ENCODE measurements at places on chromosomes 6 and 20.

GRCh38 chr6:80469977-80470376, 363.5 kb downstream of the BCKDHB start:
- no peak for DNase-seq

GRCh38 chr6:129513471-129513870, 196.5 kb downstream of the ARHGAP18 start:
- DNase-seq = no peak

GRCh38 chr20:53281557-53282117, 309.5 kb downstream of the TSHZ2 start:
- no peak for DNase-seq

- DNase-seq = no peak
Observed at GRCh38 chr20:37108676-37109075, 12.9 kb upstream of the RBL1 start.

DNA sequence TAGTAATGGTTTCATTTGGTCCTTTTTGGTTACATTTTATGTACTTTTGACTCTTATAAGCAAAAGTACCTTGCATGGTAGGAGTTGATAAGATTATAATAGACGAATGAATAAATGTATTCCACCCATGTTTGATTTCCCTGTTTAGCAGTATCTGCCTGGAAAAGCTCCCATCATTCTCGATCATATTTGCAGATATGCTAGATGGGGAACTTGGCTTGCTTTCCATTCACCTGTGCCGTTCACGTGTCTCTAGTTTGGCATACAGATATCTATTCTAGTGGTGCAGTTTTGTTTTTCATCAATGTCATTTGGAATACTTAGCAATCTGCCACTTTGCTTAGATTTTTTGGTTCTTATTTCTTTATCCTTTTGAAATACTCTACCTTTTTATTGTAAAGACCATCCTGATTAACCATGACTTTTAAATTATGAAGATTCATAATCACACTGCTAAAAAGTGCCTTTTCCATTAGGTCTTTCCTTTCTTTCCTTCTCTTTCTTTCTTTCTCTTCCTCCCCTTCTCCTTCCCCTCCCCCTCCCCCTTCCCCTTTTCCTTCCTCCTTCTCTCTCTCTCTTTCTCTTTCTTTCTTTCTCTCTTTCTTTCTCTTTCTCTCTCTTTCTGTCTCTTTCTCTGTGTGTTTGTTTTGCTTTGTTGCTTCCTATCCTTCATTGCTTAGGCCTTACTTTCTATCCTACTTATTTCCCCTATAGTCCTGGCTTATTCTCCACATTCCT, 40.4 kb downstream of the ANKS1A start:
- no peak for DNase-seq

DNA sequence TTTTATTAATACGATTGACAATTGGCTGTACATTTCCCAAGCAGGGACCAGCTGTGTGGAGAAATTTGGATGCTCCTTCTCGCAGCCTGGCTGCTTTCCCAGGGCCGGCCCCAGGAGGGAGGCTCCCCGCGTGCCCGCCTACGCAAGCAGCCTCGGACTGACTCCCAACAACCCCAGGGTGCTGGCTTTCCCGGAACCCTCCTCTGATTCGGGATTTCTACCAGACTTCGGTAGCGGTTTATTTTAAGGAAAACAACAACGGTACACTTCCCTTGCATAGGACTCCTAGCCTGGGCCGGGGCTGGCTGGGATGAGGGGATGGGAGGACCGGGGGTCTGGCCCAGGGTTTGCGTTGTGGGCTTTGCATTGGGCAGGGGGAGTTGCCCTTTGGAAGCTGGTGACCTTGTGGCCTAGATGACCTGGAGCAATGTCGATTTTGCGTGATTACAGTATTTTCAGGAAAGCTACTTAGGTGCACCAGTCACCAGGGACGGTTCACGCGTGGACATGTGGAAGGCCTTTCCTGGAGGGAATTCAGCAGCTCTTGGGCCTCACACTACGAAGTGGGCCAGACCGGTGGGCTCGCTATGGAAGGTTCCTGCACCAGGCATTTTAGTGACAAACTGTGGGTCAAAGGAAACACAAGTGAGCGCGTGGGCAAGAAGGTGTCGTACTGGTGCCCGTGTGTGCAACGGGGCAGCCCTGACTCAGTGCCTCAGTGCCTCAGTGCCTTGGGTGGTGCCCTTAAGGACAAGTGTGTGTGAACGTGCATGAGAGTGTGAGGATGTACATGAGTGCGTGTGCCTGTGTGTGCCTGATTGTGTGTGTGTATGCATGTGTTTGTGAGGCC, 20.7 kb upstream of the PHACTR3 start:
- DNase-seq = no peak

DNA sequence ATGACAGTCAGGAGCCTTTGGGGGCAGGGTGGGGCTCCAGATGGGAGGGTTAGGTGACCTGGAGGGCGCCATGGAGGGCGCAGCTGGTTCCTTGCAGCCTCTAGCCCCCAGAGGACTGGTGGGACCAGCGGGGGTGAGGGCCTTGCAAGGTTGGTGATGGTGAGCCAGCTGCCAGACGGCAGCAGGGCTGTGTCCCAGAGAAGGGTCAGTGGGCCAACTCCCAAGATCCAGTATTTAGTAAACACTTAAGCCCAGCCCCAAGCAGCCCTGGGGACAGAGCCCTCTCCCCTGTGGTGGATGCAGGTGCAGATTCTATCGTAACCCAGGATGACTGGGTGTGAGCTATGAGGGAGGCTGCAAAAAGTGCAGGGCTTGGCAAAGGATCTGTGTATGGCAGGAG, 201.5 kb upstream of the RNF24 start:
- no peak for DNase-seq

- no peak for DNase-seq
Observed at GRCh38 chr6:128754658-128755256, 128.2 kb upstream of the LAMA2 start.

DNA sequence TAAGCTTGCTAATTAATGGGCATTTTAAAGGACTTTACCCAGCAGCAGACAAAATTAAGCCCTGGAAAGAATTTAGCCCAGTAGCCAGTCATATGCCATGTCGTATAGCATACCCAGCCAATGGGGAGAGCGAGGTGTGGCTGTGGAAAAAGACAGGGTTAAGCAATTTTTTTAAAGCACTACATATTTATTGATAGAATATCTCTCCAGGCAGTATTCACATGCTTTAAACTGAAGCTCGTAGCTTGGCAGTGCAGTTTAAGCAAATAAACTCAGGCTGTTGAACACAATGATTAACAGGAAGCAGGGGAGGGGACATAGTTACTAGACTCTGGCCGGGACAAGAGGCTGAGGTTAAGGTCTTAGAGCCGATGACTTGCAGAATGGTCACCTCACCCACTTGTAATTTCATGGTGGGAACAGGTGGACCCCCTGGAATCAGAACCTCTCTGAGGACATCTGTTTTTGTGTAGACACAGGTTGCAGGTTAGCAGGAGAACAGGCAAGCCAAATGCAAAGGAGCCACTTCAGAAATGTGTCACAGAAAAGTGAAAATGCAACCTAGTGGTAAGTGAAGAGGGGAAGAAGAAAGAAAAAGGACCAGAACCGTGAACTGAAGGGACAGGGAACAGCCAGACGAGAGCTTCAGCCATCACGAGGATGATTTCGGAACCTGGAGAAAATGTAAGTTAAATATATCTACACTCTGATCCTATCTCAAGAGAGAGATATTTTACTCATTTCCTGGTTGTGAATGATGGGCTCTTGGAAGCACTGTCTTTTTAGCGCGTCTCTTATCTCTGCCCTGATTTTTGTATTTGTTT, 7.2 kb downstream of the GCNT2 start:
- no peak for DNase-seq

GRCh38 chr6:106087548-106088325, 1.6 kb downstream of the PRDM1 start:
- DNase-seq = peak; percentile 59

- no peak for DNase-seq
Observed at GRCh38 chr20:37729909-37730308, 36.1 kb downstream of the CTNNBL1 start.

- DNase-seq = no peak
Observed at GRCh38 chr6:25175681-25176080, 103.5 kb upstream of the CARMIL1 start.

DNA sequence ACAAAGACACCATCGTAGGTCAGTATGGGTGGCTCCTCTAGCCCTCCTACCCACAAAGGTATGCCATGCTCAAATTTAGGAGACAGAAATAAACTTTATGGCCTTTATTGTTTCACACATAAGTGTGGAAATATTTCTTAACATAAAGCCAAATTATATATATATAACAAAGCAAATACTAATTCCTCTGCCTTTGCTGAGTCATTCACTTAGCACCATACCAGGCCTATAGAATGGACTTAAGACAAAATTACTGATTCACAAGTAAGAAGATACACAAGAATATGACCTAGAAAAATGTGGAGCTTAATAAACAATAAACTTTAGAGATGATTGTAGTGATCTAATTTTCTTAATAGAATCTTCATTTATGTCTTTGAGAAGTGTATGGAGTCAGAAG, 5.2 kb downstream of the FRK start:
- DNase-seq = no peak

- DNase-seq = no peak
Observed at GRCh38 chr6:81843302-81843701, 90.8 kb upstream of the TENT5A start.

DNA sequence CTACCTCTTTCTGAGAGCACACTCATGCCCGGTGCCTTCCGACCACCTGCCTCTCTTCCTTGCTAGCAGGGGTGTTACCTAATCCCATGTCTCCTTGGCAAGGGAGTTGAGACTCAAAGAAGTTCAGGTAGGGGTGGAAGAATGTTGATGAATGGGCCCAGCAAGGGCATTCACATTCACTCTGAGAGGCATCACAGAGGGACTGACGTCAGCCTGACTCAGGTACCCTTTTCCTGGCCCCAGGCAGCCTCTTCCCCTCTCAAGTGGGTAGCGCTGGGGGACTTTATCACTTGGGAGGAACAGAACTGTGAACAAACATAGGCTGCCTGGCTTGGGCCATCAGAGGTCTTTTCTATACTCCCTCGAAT, 35.3 kb downstream of the HM13 start:
- no peak for DNase-seq

GRCh38 chr6:29887819-29888776, 54.2 kb upstream of the HLA-A start:
- DNase-seq = no peak

DNA sequence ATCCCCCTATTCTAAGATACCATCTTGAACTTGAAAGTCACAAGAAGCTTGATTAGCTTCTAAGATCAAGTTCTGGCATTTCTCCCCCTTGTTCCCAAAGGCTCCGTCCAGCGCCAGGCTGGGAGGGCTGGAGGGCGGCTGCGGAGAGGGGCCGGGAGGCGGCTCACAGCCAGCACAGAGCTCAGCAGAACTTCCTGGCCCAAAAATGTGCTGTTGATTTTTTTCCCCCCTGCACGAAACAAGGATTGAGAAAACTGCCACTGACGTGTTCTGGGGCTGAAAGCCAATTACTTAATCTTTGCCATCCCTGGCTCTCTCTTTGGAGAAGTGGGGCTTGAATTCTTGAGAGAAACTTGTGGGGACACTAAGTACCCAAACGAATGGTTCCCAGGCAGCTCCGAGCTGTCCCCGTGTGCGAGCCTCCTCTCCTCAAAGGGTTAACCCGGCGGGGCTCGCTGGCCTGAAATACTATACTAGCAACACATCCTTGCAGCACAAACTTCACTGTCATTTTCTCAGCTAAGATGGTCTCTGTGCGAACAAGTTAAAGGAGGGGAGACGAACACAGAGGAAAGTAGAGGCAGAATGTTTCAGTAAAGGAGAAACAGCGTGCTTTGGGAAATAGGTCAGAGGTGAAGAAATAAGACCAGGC, 452 bp downstream of the TRAF3IP2 start:
- DNase-seq = no peak

DNA sequence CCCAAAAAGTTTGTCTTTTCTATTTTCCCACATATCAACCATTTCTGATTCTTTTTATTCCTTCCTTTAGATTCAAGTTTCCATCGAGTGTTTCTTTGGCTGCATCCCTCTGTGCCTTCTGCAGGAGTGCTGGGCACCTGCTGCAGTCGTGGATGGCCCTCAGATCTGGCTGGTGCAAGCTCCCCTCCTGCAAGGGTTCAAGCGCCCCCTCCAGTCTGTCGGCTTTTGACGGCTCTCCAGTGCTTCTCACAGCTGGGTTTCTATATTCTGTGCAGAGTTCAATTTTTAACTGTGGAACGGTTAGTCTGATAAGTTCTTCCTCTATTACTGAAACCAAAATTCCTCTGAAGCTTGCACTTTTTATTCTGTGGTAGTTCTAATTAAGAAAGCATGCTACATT, 132.1 kb downstream of the HUS1B start:
- no peak for DNase-seq

DNA sequence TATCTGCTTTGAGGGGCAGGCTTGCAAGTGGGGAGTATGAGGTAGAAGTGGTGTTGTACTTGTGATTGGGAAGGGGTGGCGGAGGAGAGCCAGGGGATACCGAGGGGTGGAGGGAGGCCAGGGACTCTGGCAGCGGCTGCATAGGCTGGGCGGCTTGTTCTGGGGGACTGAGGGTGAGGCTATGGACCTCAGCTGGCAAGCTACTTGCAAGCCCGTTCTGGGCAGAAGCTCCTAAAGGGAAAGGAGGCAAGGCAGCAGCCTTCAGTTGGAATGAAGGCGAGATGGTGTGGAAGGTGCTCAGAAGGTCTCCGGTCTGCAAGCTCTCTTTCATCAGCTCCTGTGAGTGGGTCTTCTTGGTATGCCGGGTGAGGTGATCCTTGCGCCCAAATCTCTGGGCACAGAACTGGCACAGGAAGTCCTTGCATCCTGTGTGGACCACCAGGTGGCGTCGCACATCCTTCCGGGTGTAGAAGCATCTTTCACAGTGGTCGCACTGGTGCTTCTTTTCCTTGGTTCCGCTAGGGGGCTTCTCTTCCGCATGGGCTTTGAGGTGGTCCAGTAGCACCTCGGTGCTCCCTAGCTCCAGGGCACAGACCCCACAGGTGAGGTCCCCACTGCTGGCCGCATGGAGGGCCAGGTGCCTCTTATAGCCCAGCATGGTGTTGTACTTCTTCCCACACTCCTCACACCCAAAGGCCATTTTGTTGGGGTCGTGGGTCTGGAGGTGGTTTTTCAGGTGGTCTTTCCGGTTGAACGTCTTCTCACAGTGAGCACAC, 66.0 kb downstream of the PLAGL1 start:
- no peak for DNase-seq

GRCh38 chr6:162999575-163000285, 272.0 kb downstream of the PACRG start:
- no peak for DNase-seq

GRCh38 chr6:149473080-149474052, 11.4 kb downstream of the ZC3H12D start:
- DNase-seq = no peak

- DNase-seq = no peak
Observed at GRCh38 chr6:158897236-158897635, 78.1 kb upstream of the EZR start.

- no peak for DNase-seq
Observed at GRCh38 chr6:127516662-127517273, 2.4 kb downstream of the MTCL3 start.

DNA sequence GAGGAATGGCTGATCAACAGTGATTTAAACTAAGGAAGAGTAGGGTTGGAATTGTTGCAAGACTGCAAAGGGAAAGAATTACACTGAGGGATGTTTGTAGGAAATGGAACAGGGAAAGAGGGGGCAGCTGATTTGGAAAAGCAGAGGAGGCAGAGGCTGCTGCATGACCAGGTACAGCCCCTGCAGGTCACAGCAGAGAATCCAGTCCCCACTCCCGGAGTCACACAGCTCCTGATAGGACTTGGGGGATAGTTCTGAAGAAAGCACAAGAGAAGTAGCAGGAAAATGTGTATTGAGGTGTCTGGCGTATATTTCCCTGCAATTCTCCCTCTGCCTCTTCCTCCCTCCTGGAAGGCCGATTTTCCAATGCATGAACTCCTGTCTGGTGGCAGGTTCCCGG, 92.5 kb upstream of the PDE10A start:
- no peak for DNase-seq

GRCh38 chr20:57078116-57078515, 188.3 kb downstream of the BMP7 start:
- DNase-seq = no peak

- no peak for DNase-seq
Observed at GRCh38 chr20:56181583-56181982, 66.9 kb upstream of the MC3R start.

Measured in kidney epithelial cell (primary cell).